A549 treated with dexamethasone at 1 μM for 4 hours (cell line): ENCODE measurements at places on chromosomes 12 and 14. TPM values are rescaled to one million over a fixed set of nuclear protein-coding genes. Genes with fewer than 3 reads are reported as not detected.

The IGF1 gene
- total RNA-seq = 0.26 TPM in 1 of 5 replicates, not detected in the others

The PRB2 gene
- 0.08 TPM in 1 of 5 replicates, not detected in the others for total RNA-seq

The AP5M1 gene
- total RNA-seq = 16.0 to 24.8 TPM (median 22.2 TPM) in 5 replicates

The PLEKHG3 gene
- 13.6 to 26.7 TPM (median 22.2 TPM) in 5 replicates for total RNA-seq

The SOAT2 gene
- total RNA-seq = 0.17 to 0.27 TPM (median 0.26 TPM) in 5 replicates

The CRIP1 gene
- total RNA-seq = 1,663 to 1,896 TPM (median 1,802 TPM) in 5 replicates

The ACRBP gene
- total RNA-seq = 0.13 to 0.23 TPM (median 0.19 TPM) in 5 replicates

The KRT73 gene
- total RNA-seq = not detected in 5 replicates

The HSPB8 gene
- 14.4 to 21.9 TPM (median 18.3 TPM) in 5 replicates for total RNA-seq

The TMTC2 gene
- 0.96 to 2.1 TPM (median 1.1 TPM) in 5 replicates for total RNA-seq

The OVCH1 gene
- total RNA-seq = not detected in 5 replicates

The MIA2 gene
- total RNA-seq = 18.3 to 22.0 TPM (median 19.2 TPM) in 5 replicates

The ENDOU gene
- total RNA-seq = 0.07 to 0.09 TPM in 2 of 5 replicates, not detected in the others

The EIF2S3B gene
- total RNA-seq = 0.66 to 0.89 TPM (median 0.76 TPM) in 5 replicates

The RAD51AP1 gene
- total RNA-seq = 14.9 to 20.8 TPM (median 18.0 TPM) in 5 replicates

The CEP170B gene
- 13.7 to 29.4 TPM (median 25.8 TPM) in 5 replicates for total RNA-seq

The LRRC10 gene
- total RNA-seq = not detected in 5 replicates

The PRH2 gene
- 0.26 to 0.27 TPM in 2 of 5 replicates, not detected in the others for total RNA-seq

The JAG2 gene
- 13.3 to 26.5 TPM (median 24.7 TPM) in 5 replicates for total RNA-seq

The ARMH4 gene
- 0.25 to 0.71 TPM (median 0.52 TPM) in 5 replicates for total RNA-seq

The BDKRB2 gene
- 0.91 to 1.3 TPM (median 1.1 TPM) in 5 replicates for total RNA-seq

The ADCY6 gene
- total RNA-seq = 8.1 to 12.2 TPM (median 10.3 TPM) in 5 replicates

The GAS2L3 gene
- 4.9 to 9.8 TPM (median 9.2 TPM) in 5 replicates for total RNA-seq

The ACTN1 gene
- total RNA-seq = 159 to 236 TPM (median 220 TPM) in 5 replicates

The RHOJ gene
- not detected in 5 replicates for total RNA-seq

The LBHD2 gene
- total RNA-seq = 0.12 to 0.22 TPM (median 0.20 TPM) in 3 of 5 replicates, not detected in the others

The GPR135 gene
- total RNA-seq = 0.51 to 1.1 TPM (median 0.86 TPM) in 5 replicates

The TEX52 gene
- not detected in 5 replicates for total RNA-seq

The BCL2L14 gene
- total RNA-seq = not detected in 5 replicates

The SSTR1 gene
- 0.03 TPM in 1 of 5 replicates, not detected in the others for total RNA-seq

The CD69 gene
- not detected in 5 replicates for total RNA-seq

The LALBA gene
- total RNA-seq = not detected in 5 replicates

The UNC79 gene
- total RNA-seq = 0.01 to 0.04 TPM (median 0.02 TPM) in 3 of 5 replicates, not detected in the others

The MDM1 gene
- total RNA-seq = 5.0 to 6.7 TPM (median 6.1 TPM) in 5 replicates

The PTCSC3 gene
- total RNA-seq = not detected in 5 replicates

The KRT7 gene
- 4,985 to 6,528 TPM (median 5,990 TPM) in 5 replicates for total RNA-seq

The CD163 gene
- total RNA-seq = 0.06 to 0.21 TPM (median 0.13 TPM) in 4 of 5 replicates, not detected in the other

The ADAMTS20 gene
- total RNA-seq = not detected in 5 replicates

The FAM90A1 gene
- total RNA-seq = 0.08 to 0.13 TPM (median 0.11 TPM) in 5 replicates

The GPX2 gene
- 172 to 291 TPM (median 185 TPM) in 5 replicates for total RNA-seq

The KRT74 gene
- not detected in 5 replicates for total RNA-seq

The A2ML1 gene
- total RNA-seq = not detected in 5 replicates

The RFX4 gene
- total RNA-seq = 0.02 to 0.07 TPM (median 0.04 TPM) in 4 of 5 replicates, not detected in the other

The SMIM41 gene
- total RNA-seq = not detected in 5 replicates

The GPR84 gene
- 0.05 to 0.13 TPM (median 0.09 TPM) in 3 of 5 replicates, not detected in the others for total RNA-seq

The FAM222A gene
- total RNA-seq = 3.3 to 7.0 TPM (median 5.8 TPM) in 5 replicates

The TUBA1A gene
- 197 to 241 TPM (median 217 TPM) in 5 replicates for total RNA-seq

The GZMH gene
- total RNA-seq = not detected in 5 replicates

The RNFT2 gene
- total RNA-seq = 2.7 to 3.3 TPM (median 2.8 TPM) in 5 replicates

The POMT2 gene
- 25.5 to 30.6 TPM (median 27.6 TPM) in 5 replicates for total RNA-seq
